GM23338 (cell line): ENCODE measurements at places on chromosomes 2 and 18.

DNA sequence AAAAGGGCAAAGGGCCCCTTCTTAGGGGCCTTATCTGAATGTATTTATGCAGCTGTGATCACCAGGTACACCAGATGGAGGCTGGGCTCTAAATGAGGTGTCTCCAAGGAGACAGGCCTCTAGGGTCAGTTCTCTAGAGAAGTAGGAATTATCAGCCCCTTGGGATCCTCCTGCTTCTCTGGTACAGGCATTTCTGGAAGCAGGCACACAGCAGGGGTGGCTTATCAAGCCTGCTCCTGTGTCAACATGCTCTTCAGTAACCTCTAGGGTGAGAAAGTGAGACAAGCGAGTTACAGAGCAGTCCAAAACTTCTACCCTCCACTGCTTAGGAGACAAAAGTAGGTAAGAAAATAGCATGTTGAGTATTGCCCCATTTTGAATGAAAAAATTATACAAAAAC is 13.8 kb downstream of the TPGS2 start:
- H3K36me3 ChIP-seq = peaks cover 15% of the 10 kb centered on the region; the same call in 1 of the 2 replicates
- H3K4me1 ChIP-seq = no peaks in the 10 kb centered on the region
- H3K27ac ChIP-seq = no peak overlapping the region
- no peaks in the 10 kb centered on the region for H3K27me3 ChIP-seq

DNA sequence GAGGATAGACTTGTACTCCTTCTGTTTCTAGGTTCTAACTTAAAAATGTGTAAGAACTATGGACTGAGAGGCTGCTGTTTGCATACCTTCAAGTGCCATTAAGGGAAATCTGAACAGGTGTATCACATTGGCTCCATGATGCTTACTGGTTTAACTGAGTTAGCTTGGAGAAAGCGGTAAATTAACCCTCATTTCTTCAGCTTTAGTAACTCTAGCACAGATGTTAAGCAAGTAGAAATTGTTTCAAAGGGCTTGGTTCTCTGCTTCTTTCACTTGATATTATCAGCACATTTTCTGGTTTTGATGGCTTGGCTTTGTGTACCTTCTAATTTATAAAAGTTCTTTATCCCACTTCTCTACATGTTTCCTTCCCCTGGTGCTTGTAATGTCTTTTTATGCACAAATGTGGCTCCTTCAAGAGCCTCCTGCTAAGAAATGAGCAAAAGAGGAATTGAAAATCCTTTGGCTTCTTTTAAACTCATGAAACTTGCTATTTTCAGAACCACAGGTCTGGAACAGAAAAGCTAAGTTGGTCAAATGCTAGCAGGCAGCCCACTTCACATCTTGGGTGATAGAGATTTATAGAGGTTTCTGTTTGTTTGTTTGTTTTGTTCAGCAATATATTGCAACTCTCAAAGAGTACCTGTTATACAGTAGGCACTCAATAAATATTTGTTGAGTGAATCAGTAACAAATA is 249.9 kb upstream of the THUMPD2 start:
- no peaks in the 10 kb centered on the region for H3K36me3 ChIP-seq
- no peak overlapping the region for H3K4me3 ChIP-seq
- no peak for DNase-seq
- no peak overlapping the region for H3K27ac ChIP-seq
- H3K4me1 ChIP-seq = no peaks in the 10 kb centered on the region

DNA sequence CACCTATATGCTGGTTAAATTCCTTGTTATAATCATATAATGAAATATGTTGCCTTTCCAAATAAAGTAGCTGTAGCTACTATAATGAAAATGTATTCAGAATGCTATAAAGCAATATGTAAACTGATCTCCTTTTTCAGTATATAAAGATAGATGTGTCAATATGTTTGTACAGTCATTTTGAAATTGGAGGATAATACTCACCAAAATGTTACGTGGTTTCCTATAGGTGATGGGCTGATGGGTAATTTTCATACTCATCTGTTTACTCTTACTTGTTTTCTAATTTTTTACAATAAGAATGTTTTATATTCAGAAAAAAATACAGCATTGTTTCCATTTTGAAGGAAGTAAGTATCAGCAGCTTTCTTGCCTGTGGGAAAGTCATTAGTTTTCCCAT is 70.2 kb downstream of the PRKRA start:
- no peaks in the 10 kb centered on the region for H3K27me3 ChIP-seq
- H3K27ac ChIP-seq = no peak overlapping the region
- H3K4me3 ChIP-seq = no peak overlapping the region
- H3K4me1 ChIP-seq = peaks cover 10% of the 10 kb centered on the region; the same call in 1 of the 2 replicates

- no peak overlapping the region for H3K27ac ChIP-seq
- no peaks in the 10 kb centered on the region for H3K36me3 ChIP-seq
- peaks cover 31% of the 10 kb centered on the region for H3K27me3 ChIP-seq
- no peak for DNase-seq
Measured at GRCh38 chr2:127679680-127680361, 4.5 kb upstream of the LIMS2 start.
